ENCODE measurements at places on chromosomes 12 and 14.

DNA sequence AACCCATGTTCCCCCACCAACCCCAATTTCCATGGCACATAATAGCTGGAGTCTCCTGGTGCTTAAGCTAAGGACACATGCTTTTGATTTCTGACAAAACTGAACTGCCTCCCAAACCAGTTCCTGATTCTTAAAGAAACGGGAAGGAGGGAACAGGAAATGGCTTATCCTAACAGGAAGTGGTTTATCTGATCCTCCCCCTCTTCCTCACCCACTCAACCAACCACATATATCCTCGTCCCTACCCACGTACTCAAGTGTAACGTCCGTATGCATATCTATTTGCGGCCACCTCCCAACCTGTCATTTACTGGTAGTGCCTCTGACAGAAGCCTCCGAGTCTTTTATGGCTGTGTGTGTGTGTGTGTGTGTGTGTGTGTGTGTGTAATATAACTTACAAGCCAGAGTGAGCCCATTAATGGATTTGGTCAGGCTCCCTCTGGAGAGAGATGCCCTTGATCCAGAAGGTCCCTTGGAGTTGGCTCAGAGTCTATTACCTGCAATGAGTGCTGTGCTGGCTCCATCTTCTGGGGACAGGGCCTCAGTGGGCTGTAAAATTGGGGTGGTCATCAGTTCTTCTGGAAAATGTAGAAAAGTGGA is 7.7 kb downstream of the DAZAP2 start:
- DNase-seq, result no peak

- DNase-seq, result no peak
Observed at GRCh38 chr12:116697716-116698115, 40.2 kb downstream of the SPRING1 start.

DNA sequence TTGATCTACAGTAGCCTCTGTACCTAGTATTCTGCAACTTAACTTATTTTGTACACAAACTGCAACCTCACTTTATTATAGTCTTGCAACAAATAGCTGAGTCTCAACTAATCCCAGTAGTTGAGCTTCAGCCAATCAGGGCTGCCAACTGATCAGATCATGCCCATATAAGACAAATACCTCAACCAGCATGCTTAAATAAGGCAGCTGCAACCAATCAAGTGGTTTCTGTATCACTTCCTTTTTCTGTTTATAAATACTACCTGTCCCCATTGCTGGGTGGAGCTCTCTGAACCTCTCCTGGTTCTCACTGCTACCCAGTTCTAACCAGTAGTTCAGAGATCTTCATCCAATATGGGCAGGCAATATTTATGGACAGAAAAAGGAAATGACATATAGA is 248.5 kb upstream of the FBXO33 start:
- no peak for DNase-seq

DNA sequence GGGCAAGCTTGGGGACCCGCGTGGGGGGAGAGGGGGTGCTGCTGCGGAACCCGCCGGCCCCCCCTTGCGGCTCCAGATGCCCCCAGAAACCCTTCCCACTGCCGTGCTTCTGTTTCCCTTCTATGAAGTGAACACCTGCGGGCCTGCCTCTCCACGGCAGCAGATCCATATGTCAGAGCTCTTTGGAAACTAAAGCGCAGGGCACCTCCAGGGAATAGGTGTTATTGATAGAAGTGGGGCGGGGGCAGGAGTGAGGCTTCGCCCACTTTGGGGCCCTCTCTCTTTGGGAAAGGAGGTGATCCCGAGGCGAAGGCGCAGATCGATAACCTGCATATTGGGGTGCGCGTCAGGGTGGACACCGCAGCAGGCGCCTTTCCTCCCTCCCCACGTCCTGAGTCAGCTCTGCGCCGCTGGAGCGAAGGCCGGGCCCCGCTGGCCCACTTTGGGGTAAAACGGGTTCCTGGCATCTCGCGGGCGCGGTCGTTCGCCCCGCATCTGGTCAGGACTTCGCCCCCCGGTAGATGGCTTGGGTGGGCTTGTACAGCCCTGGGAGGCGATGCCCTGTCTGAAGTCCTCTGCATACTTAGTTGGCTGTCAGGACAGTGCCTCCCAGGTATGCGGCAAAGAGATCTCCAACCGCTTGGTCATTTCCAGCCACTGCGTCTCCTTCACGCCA is 524 bp downstream of the KMT5A start:
- DNase-seq, result peak; percentile 52

DNA sequence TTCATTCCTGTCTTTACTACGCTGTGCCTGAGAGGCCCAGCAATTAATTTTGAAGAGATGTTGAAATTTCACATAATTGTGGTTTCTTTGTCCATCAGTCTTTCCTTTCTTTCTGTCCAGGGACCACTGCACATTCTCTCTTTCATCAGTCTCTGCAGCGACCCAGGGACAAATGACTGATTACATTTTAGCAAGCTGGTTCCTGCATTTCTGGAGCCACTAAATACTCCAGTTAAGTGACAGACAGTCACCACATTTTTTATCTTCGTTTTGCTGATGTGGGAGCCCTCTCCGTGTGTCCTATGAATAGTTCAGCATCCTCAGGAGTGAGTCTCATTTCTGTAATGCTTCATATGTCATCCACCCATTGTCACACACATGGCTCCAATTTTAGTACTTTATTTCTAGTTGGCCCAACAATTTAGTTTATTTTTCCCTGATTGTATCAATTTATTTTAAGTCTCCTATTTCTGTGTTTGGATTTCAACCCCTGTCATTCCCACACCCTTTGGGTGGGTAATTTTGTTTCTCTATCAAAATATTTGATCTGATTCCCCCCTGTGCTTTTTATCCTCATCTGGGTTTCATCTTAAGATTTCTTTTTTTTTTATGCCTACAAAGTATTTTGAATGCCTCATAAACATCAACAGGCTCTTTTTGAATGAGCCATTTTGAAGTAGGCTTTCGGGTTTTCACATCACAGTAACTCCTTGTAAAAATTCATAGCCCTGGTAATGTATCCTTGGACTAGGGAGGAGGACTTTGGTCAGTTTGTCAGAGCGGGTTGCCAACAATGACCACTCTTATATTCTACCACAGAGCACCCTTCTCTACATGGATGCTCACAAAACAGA is 1196.5 kb downstream of the GALC start:
- no peak for DNase-seq

- no peak for DNase-seq
Observed at GRCh38 chr12:123498126-123498825, 35.2 kb downstream of the RILPL1 start.

GRCh38 chr14:98893675-98894074 is 378.3 kb downstream of the BCL11B start:
- DNase-seq, result no peak

DNA sequence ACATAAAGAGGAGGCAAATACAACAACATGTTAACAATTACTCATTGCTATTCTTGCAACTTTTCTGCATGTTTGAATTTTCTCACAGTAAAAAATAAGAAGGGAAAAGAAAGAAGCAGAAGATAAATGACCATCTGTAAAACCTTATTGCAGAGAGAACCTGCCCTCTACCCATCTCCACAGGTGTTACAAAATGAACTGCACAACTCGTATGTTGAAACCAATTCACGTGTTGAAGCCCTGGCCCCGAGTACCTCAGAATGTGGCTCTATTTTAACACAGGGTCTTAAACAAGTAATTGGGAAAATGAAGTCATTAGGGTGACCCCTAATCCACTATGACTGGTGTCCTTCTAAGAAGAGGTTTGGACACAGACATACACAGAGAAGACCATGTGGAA is 39.5 kb downstream of the FOXN3 start:
- DNase-seq, result no peak

Measured in ovary (tissue), 10 donors.